ENCODE measurements at places on chromosomes 5 and 9. TPM values are rescaled to one million over a fixed set of nuclear protein-coding genes. Genes with fewer than 3 reads are reported as not detected.

The WHRN gene
- total RNA-seq = 0.56 TPM

GRCh38 chr5:149217096-149217802 is 54.4 kb upstream of the AFAP1L1 start:
- DNase-seq = peak; percentile 65

DNA sequence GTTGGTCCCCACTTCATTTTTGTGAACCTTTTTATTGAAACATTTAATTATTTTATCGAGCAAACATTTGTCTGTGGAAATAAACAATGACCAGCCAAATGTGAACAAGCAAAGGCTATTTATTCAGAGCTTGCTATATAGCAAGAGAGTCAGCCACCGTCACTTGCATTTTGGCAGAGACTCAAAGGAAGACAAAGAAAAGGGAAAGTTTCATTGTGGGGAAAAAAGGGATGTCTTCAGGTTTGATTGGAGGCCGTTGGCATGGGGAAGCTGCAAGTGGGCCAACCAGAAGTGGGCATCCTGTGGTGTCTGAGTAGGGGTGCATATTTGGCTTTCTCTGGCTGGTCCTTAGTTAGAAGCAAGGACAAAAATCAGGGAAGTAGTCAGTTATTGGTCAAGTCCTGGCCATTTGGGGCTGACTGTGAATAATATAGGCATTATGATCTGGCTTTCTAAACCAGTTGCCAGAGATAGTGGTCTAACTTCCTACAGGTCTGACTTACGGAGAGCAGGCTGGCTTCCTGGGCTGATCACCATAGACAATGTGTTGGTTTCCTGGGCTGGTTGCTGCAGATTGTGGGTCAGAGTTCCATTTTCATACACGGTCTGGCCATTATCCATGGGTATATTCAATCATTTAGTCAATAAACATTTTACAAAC is 16.6 kb downstream of the ENC1 start:
- no peak for DNase-seq

DNA sequence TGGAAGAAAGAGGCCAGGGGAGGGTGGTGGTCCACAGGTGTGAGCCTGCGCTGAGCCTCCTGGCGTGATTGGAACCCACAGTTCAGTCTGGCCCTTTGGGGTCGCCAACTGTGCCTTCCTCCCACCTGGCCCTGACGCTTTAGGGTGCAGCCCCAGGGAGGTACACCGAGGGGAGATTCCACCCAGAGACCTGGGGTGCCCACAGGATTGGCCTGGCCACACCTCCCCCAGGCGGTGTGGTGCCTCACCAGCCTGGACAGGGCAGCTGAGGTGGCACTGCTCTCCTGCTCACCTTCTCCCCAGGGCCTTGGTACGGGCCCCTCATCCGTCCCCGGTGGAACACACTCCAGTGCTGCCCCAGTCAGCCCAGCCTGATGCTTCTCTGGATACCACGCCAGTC is 1.0 kb upstream of the CLIC3 start:
- DNase-seq = no peak

The HSDL2 gene
- total RNA-seq = 292 TPM

DNA sequence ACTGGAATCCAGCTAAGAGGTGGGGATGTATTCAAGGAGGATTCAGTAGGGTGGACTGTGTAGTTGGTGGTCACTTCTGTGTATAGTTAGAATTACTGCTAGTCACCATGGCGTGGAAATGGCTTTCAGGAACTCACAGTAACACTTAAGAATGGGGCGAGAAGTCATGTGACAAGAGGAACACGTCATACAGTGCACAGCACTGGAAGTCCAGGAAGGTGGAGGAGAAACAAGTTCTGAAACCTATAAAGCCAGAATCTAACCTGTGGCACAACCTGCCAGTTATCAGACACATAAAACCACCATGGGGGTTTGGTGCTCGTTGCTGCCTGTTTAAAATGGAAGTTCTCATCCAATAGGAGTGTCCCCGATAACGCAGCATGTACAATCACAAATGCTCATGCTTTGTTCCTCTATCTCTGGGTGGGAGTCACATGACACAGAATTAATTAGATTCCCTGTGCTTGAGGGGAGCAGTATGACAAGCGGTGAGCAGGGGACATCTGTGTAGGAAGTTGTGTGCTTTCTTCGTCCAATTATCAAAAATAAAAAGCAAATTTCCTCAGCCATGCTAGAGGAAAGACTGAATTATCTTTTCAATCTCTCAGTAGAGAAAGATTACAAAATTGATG is 193.0 kb downstream of the SPOCK1 start:
- no peak for DNase-seq

The ORM1 gene
- total RNA-seq = 1.2 TPM

The PAPPA gene
- 1.2 TPM for total RNA-seq

The GPR150 gene
- total RNA-seq = not detected

Measured in Right ventricle myocardium superior (tissue), 1 donor.